ENCODE measurements at places on chromosomes 7 and 10.

DNA sequence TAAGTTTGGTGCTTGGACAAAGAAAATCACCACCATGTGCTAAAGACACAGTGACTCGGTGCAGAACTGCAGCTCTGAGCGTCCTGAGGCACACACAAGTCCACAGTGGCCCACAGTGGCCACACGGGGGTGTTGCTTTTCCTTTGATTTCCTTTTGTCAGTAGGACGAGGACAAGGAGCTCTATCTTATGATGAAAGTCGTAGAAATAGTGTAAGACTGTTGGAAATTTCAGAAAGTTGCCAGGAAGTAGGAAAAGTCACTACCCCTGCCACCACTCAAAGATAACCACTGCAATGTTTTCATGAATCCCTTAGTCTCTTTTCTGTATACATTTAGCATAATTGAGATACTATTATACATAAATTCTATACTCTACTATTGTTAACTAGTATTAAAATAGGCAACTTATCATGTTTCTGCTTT lies 146.0 kb downstream of the TNS3 start:
- DNase-seq = peak; percentile 70

- peak; percentile 87 for DNase-seq
These were observed 38.6 kb upstream of the RSBN1L start for GRCh38 chr7:77657427-77658224.

- DNase-seq = no peak
These were observed 159.4 kb upstream of the AHR start for GRCh38 chr7:17139081-17139480.

DNA sequence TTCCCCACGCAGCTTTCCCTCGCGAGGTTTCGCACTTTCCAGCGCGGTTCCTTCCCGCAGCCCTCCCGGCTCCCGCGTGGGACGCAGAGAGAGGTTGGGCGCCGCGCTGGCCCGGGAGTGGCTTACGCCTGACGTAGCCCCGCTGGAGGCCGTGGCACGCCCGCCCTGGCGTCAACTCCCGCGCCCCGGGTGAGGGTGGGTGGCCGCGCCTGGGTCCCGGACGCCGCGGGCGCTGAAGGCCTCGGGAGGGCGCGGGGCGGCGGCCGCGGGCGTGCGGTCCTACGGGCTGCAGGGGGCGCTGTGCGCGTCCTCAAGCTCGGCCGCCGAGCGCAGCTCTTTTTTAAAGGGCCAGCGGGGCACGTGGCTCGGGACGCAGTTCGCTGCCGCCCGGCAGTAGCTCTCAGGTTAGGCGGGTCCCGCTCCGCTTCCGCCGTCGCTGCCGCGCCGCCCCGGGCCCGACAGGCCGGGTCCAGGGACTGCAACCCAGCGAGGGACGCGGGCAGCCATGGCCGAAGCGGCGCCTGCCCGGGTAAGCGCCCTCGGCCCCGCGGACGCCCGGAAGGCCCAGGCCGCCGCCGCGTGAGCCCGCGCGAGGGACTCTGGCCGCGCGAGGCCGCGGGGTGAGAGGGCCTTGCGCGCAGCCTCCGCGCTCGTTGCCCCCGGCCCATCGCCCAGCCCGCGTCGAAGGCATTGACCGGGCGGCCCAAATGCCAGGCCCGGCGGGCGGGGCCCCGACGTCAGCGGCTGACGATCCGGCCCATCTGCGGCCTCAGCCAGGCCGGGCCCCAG lies at the start of gene ZNF783:
ZNF783 (plus strand) TSS at position 368 of the 789 bp plus-strand sequence; CDS start at position 506, 138 bp downstream.
- peak; percentile 94 for DNase-seq

DNA sequence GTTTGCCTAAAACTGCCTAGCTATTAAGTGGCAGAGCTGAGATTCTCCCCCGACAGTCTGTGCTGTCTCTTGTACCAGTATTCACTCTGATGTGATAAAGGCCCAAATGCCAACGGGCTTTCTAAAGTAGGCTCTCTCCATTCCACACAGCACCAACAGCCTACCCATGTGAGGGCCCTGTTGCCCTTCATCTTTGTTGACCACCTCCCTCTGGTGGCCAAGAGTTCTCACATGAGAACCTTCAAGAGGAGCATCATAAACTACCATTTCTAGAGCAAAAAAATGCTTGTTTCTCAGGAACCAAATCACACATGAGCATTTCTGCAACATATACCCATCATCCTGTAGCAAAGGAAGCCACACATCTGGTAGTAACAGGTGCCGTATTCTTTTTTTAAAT lies 185.8 kb downstream of the GRM8 start:
- peak; percentile 5 for DNase-seq

DNA sequence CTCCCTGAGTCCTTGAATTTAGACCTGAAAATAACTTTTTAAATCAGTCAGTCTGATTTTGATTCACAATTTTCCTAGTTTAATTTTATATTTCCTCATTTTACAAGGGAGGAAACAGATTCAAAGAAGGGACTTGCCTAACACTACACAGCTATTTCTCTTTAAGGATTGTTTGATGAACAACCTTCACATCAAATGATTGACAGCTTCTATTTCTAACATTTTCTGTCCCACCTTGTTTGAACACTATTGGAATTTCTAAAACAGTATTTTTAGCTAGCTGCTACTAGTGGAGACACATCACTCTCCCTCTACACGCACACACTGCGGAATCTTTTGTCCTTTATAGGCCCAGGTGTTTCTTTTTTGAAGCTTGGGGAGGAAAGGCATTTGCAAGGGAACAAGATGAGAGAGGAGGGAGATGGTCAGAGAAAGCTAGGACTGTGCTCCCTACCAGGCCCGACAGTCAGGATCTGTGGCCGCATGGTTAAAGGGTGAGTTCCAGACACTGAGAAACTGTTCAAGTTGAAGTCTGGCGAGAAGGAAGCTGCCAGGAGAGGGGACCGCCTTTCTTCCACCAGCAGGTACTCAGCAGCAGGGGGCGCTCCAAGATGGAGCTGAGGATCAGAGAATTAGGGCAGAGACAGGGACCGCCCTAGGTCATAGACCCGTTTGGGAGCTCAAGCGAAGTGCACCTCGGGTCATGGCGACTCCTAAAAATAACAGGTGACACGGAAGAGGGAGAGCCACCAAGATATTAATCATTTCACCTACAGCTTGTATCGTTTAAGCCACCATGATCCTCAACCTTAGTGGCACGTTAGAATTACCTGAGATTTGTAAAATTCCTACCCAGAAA lies 49.7 kb downstream of the DNAJC12 start:
- DNase-seq = peak; percentile 86

GRCh38 chr7:25762511-25763462 lies 389.2 kb upstream of the NFE2L3 start:
- DNase-seq = no peak

DNA sequence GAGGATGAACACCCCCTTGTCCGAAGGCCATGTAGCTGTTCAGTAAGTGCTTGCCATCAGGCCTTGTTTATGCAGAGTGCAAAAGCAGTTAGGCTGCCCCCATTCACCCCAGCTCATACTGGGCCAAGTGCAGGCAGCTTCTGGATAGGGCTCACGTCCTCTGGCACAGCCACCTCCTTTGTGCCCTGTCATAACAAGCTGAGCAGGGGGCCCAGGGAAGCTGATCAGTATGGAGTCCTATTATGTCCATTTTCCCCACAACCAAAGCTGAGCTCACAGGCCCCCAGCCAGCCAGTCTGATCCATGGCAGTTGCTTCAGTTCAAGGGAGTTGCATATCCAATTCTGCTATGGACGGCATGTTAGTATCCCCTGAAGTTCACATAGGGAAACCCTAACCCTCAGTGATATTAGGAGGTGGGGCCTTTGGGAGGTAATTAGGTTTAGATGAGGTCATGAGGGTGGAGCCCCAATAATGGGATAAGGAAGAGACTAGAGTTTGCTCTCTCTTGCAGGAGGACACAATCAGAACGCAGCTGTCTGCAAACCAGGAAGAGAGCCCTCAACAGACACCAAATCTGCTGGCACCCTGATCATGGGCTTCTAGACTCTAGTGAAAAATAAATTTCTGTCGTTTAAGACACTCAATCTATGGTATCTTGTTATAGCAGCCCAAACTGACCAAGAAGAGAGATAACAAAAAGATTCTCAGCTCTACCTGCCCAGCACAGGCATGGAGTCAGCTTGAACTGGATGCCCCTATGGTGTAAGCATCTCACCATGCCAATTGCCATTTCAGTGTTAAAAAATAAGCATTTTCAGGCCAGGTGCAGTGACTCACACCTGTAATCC lies 155.9 kb downstream of the FGFR2 start:
- DNase-seq = no peak

- DNase-seq = no peak
These were observed 88.3 kb downstream of the ARMH3 start for GRCh38 chr10:101967713-101968112.

DNA sequence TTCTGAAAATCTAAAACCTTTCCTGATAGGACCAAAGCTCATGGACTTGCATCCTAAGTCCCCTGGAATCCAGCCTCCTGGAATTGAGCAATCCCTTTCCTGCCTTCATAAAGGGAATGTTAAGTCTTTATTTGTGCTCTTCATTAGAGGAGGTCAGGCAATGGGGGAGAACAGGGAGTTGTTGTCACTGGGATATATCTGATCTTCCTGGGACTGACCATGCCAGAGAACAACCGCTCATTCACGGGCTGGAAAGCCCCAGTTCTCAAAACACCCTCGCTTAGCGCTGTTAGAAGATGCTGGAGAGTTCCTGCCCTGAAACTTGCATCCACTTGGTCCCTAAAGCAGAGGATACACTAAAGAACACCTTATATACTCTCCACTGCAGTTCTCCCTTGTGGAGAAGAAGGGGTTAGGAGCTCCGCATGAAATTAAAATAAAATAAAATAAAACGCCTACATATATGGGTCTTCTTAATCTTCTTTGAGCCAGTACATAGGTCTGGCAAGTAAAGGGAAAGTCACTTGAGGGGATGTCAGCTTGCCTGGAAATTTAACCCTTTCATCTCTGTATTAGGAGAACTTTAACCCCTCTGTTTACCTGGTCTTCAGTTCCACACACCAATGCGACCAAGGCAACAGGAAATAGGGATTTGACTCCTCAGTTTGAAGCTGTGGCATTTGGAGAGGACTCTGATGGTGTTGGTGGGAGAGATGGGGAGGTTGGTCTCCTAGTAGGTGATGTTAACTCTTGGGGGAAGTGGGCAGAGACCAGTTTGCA lies 1.2 kb downstream of the SORCS1 start:
- DNase-seq = no peak

Data from hematopoietic multipotent progenitor cell treated with erythropoietin and hydrocortisone succinate and interleukin-3 and kit ligand, for 4 days (in vitro differentiated cells).